ENCODE measurements at places on chromosomes 11 and 22. TPM values are rescaled to one million over a fixed set of nuclear protein-coding genes. Genes with fewer than 3 reads are reported as not detected.

- no peak overlapping the region for H3K4me3 ChIP-seq
- peaks cover 6% of the 10 kb centered on the region for H3K4me1 ChIP-seq
- no peak for DNase-seq
- H3K27me3 ChIP-seq = peaks cover 13% of the 10 kb centered on the region
- peaks cover 8% of the 10 kb centered on the region for H3K36me3 ChIP-seq
These were observed 1.1 kb upstream of the PHLDB1 start for GRCh38 chr11:118606157-118606843.

- H3K27me3 ChIP-seq = no peaks in the 10 kb centered on the region
- peaks cover 44% of the 10 kb centered on the region for H3K4me1 ChIP-seq
- no peak for DNase-seq
These were observed 55.4 kb downstream of the HSD17B12 start for GRCh38 chr11:43735961-43736360.

DNA sequence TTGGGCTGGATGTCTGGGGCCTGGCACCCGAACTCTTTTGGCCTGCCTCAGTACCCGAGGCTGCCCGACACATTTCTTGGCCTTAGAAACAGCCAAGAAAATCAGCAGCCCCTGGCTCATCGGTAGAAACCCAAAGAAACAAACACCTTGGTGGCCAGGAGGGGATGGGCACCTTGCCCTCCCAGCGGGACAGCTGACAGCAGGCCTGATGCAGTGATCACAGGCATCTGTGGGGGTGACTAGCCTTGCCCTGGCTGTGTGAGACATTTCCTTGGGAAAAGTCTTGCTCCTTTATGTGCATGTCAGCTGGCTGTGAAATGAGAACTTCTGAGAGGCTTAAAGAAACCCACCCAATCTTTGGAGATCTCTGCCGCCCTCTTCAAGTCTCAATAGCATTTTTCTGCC lies 60.9 kb downstream of the SMIM38 start:
- H3K4me1 ChIP-seq = peaks cover 11% of the 10 kb centered on the region
- H3K27ac ChIP-seq = no peak overlapping the region
- no peaks in the 10 kb centered on the region for H3K36me3 ChIP-seq
- H3K27me3 ChIP-seq = no peaks in the 10 kb centered on the region

DNA sequence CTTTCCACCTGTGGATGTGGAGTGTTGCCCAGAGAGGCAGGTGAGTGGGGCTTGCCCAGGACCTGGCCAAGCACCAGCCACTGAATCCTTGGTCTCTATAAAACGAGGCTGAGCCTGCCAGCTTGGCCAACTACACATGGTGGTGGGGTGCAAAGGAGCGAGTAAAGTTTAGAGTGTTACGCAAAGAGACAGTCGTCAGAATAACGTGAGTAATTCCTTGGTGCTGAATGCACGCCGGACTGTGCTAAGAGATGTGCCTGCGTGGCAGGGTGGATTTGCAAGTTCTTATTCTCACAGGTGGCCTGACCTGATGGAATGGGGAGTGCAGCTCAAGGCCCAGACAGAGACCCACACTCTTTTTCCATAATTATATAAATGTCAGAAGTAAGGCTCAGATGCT lies 88.6 kb upstream of the B3GAT1 start:
- H3K27ac ChIP-seq = no peak overlapping the region
- no peaks in the 10 kb centered on the region for H3K4me1 ChIP-seq
- DNase-seq = no peak

GRCh38 chr22:22754268-22754657 lies 109.8 kb downstream of the GGTLC2 start:
- no peaks in the 10 kb centered on the region for H3K4me1 ChIP-seq
- no peak for DNase-seq
- H3K27ac ChIP-seq = no peak overlapping the region
- no peaks in the 10 kb centered on the region for H3K36me3 ChIP-seq
- no peaks in the 10 kb centered on the region for H3K27me3 ChIP-seq

- no peaks in the 10 kb centered on the region for H3K27me3 ChIP-seq
- peaks cover 37% of the 10 kb centered on the region for H3K4me1 ChIP-seq
- DNase-seq = no peak
- H3K27ac ChIP-seq = no peak overlapping the region
- H3K36me3 ChIP-seq = no peaks in the 10 kb centered on the region
These were observed 686 bp downstream of the USP2 start for GRCh38 chr11:119380827-119381180.

HINFP gene
- total RNA-seq = 34.9 TPM

KREMEN1 gene
- 6.1 TPM for total RNA-seq

SPON1 gene
- total RNA-seq = 0.48 TPM
